ENCODE measurements at places on chromosomes 7 and 10.

DNA sequence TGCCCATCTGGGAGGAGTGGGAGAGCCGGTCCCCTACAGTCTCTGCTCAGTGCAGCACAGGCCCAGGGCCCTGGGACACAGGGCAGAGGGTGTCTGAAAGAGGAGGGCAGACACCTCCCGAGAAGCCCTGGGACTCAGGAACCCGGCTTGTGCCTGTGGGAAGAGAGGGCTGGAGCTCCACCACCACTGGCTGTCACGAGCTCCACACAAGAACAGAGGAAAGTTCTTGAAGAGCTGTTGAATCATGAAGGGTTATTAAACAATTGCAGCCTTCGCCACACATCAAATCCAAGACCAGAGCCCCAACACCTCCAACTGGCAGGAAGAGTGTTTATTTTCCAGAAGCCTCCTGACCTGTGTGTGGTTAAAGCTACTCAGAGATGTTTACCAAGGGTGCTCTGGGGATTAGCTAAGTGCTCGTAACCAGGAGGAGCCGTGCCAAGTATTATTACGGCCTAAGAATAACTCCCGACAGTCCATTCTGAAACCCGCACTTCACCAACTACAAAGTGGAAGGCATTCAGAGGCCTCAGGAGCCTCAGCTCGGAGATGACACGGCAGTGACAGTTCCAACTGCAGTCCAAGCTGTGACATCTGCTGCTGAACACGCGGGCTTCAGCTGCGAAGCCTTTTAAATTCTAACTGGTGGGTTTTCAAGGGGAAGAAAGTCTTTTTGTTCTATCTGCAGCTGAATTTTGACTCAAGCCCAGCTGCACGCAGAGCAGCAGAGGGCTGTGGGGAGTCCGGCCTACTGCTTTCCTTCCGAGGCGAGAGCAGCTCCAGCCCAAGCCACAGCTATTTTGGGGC lies 75.1 kb downstream of the MAD1L1 start:
- DNase-seq = no peak

DNA sequence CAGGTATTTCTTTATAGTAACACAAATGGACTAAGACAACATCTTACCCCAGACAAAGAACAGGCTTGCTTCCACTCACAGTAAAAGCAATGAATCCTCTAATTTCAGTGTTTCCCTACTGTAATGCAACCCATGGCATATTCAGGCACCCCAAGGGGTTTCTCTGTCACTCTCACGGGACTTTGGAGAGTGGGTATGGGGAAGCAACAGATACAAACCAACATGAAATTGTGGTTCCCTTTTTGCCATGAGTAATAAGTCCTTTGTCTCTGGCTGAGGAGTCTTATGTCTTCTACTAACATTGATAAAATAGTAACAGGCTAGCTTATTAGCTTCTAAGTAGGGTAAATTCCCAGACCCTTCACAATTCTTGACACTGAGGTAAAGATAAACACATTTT lies 51.4 kb upstream of the AOAH start:
- no peak for DNase-seq

GRCh38 chr10:46094931-46095750 lies 49.1 kb upstream of the MSMB start:
- no peak for DNase-seq

DNA sequence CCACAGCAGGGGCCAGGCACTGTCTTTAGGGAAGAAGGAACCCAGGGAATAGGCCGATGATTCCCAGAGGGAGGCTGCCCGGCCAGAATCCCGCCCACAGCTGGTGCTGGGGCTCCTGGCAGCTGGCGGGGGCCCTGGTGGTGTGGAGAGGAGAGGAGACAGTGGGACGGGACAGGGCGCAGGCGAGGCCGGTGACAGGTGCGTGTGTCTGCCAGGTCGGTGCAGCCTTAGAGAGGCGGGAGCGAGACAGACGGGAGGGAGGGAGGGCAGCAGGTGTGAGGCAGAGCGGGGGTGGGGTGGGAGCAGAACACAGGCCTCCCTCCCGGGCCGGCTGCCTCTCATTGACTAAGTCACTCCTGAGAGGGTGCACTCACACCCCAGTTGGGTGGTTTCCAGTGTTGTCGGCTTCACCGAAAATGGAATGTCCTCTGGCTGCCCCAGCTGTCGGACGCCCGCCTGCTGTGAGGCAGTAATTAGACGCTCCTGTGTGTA lies 55.2 kb downstream of the ELFN1 start:
- DNase-seq = no peak

- DNase-seq = no peak
These were observed 93.2 kb downstream of the UNCX start for GRCh38 chr7:1325646-1326510.

DNA sequence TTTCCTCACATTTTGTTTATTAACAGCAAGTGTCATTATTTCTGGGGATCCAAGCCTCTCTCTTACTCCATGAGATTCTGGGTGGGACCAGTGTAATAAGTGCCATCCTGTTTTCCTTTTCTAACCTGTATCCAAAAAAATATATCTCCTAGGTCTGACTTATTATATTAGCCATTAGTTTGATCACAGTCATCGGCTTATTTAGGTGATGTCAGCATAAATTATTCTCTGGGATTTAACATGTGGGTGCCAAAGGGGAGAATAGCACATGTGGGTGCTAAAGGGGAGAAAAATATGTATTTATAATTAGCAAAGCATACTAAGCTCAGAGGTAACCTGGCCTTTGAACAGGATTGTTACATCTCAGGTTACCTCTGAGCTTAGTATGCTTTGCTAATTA lies 293.8 kb upstream of the SEMA3D start:
- no peak for DNase-seq

DNA sequence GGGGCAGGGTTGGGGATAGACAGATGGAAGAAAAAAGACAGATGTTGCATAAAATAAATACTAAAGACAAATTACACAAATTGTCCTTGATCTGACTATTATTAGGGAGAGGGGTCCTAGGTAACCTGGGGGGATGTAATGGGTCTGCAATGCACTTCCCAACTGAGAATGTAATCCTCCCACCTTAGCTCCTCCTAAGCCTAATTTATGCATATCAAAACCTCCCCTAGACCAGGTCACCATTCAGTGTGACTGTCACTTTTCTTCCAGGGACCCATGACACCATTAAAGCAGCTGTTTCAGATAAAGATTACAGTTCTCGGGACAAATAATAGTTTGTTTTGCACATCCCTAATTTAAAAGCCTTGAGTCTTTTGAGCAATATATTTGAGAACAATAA lies 133.9 kb upstream of the FEZF1 start:
- no peak for DNase-seq

- no peak for DNase-seq
These were observed 46.1 kb upstream of the DNAJC1 start for GRCh38 chr10:22049635-22050034.

DNA sequence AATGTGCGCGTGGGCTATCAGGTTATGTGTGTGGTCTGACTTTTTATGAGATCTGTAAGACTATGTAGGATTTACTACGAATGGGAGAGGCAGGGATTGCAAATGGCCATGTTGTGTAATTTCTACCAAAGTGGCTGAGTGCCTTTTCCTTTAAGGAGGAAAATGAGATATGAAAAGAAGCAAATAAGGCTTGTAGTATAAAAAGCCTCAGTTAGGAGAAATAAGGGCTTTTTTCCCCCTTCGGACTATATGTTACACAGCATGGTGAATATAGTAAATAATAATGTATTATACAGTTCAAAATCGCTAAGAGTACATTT lies 447 bp upstream of the GPAM start:
- DNase-seq = no peak

GRCh38 chr10:36366843-36367242 lies 724.7 kb upstream of the FZD8 start:
- DNase-seq = no peak

GRCh38 chr7:112437072-112437471 lies 13.2 kb upstream of the IFRD1 start:
- no peak for DNase-seq

DNA sequence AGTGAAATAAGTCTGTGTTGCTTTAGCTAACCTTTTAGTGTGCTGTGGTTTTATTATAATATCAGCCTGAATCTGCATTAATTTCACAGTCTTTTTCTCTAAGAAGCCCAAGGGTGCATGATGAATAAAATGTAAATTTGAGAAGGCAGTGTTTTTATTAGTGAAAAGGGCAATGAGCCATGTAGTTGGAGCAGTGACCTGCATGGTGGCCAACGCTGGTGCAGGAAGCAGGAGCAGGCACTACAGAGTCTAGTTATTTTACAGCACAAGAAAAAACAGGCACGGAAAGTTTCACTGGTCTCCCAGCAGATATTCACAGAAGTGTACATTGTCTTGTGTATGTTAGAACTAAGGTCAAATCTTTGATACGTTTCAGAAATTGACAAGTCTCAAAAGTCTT lies 247.8 kb downstream of the CELF2 start:
- no peak for DNase-seq

GRCh38 chr10:47237316-47238260 lies 62.4 kb upstream of the GDF10 start:
- no peak for DNase-seq

DNA sequence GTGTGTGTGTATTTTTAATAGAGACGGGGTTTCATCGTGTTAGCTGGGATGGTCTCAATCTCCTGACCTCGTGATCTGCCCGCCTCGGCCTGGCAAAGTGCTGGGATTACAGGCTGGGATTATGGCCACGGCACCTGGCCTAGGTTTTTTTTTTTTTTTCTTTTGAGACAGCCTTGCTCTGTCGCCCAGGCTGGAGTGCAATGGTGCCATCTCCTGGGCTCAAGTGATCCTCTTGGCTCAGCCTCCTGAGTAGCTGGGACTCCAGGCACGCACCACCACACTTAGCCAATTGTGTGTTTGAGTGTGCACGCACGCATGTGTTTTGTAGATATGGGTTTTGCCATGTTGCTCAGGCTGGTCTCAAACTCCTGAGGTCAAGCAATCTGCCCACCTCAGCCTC lies 629.8 kb downstream of the ETV1 start:
- DNase-seq = no peak

- DNase-seq = no peak
These were observed 97.5 kb downstream of the TCF7L2 start for GRCh38 chr10:113047605-113047962.

DNA sequence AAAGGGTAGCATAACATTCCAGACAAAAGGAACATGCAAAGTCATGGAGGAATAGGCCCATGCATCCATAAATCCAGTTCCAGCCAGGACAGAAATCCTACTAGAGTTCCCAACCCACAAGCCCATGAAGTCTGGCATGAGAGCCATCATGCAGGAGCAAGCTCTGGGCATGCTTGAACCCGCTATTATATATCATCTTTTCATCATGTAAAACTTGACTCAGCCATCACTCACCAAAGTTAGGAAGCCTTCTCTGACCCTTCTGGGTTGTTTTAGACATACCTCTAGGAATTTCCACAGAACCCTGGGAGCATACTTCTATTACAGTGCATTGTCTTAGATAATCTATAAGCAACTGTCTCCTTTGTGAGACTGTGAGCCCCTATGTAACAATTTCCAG lies 293.0 kb upstream of the NPSR1 start:
- DNase-seq = no peak

- no peak for DNase-seq
These were observed 29.0 kb upstream of the WDFY4 start for GRCh38 chr10:48655411-48656240.

DNA sequence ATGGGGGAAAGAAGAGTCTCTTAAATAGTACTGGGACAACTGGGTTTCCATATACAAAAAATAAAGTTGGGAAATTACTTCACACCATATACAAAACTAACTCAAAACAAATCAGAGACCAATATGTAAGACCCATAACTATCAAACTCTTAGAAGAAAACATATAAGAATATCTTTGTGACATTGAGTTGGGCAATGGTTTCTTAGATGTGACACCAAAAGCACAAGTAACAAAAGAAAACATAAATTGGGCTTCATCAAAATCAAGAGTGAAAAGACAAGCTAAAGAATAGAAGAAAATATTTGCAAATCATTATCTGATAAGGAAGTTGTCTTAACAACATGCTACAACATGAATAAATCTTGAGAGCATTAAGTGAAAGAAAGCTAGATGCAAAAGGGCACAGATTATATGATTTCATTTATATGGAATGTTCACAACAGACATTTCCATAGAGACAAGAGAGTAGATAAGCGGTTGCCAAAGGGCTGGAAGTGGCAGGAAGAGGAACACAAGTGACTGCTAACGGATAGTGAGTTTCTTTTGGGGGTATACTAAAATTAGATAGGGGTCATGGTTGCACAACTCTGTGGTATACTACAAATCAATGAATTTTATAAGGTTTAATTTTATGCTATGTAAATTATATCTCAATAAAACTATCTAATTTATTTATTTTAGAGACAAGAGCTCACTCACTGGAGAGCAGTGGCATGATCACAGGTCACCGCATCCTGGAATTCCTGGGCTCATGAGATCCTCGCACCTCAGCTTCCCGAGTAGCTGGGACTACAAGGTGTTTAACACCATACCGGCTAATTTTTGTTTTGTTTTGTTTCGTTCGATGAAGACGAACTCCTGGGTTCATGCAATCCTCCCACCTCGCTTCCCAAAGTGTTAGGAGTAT lies 35.4 kb downstream of the JMJD1C start:
- peak; percentile 45 for DNase-seq

DNA sequence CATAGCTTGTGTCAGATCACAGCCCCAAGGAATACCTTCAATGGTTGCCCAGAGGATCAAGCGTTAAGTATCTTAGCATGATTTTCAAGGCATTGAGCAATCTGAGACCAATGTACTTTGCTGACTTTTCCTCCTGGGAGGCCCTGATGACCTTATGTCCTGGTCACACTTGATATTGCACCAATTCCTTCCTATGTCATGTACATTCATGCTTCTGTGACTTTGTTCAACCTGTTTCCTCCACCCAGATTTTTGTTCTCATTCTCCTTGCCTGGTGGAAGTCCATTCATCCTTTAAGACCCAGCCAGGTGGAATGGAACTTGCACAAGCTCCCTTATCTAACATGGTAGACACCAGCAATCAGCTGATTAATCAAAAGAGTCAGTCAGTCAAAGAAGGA lies 160.8 kb downstream of the PFKFB3 start:
- DNase-seq = no peak

- no peak for DNase-seq
These were observed 236.2 kb downstream of the PCLO start for GRCh38 chr7:82926477-82926876.

DNA sequence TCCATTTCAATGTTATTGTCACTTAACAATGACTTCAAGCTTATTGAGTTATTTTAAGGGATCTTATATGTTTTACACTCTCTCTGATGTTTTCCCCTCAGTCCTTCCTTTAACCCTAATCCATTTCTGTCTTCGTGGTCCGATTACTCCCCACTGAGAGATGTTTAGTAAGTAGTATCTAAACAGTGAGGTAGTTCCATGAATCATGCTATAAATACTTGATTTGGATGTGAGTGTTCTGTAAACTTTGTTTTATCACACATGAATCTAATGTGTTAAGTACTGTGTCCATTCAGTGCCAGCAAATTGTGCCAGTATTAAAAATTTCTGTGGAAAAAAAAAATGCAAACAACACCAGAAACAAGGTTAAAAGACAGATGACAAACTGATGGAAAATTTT lies 18.6 kb downstream of the RPP30 start:
- DNase-seq = no peak

Measured in HTR-8/SVneo (cell line).